ENCODE measurements at places on chromosomes 12 and 14.
A peak's percentile ranks its signal among the peaks of the same experiment; 100 is the strongest.

GRCh38 chr12:67649570-67650387 lies 1.2 kb downstream of the DYRK2 start:
- DNase-seq: no peak

DNA sequence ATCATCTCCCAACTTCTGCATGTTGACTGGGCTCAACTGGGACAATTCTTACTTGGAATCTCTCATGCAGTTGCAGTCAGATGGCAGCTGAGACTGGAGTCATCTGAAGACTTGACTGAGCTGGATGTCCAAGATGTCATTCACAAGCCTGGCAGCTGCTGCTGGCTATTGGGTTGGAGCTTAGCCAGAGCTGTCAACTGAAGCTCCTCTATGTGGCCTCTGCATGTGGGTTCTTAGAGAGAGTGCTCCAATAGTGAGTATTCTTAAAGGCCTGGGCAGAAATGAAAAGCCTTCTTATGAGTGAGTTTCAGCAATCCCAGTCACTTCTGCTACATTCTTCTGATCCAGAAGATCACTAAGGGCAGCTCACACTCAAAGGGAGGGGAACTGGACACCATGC lies 440.9 kb downstream of the LRIG3 start:
- DNase-seq: no peak

- no peak for DNase-seq
These were observed 25.0 kb downstream of the IFT81 start for GRCh38 chr12:110149086-110149660.

GRCh38 chr14:32078023-32078857 lies 1.1 kb downstream of the ARHGAP5 start:
- peak; percentile 30 for DNase-seq

- DNase-seq: no peak
These were observed 539.3 kb upstream of the TBX3 start for GRCh38 chr12:115223322-115223721.

- no peak for DNase-seq
These were observed 498.0 kb downstream of the FLRT2 start for GRCh38 chr14:86027990-86028389.

- no peak for DNase-seq
These were observed 12.5 kb upstream of the TNFAIP2 start for GRCh38 chr14:103110681-103111231.

GRCh38 chr12:54725233-54725843 lies 77.2 kb upstream of the DCD start:
- DNase-seq: peak; percentile 0

DNA sequence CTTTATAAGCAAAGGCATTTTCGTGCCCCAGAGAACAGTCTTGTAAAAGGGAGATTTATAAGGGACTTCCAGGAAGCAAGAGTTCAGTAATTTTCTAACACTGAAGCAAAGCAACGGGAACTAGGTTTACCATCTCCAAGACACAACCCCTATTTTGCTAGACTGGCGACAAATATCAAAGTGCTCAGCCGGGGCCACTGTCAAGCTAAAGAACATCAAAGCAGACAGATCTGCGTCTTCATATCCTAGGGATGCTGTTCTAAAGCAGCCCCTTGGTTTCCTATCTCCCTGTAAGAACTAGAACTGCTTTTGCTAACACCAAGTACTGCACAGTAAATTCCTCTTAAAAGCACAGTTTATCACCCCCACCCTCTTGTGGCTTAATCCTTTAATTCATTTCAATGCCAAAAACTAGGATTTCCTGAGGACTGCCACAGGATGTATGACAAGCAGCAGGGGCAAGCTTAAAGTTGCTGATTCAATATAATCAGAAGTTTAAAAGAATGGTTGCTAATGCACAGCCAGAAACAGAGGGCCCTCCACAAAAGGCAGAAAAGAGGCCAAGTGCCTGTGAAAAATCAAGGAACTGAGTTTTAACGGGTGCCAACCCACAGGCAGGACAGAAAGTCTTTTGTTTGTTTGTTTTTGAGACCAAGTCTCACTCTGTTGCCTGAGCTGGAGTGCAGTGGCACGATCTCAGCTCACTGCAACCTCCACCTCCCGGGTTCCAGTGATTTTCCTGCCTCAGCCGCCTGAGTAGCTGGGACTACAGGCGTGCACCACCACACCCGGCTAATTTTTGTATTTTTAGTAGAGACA lies 44.0 kb upstream of the ISM2 start:
- DNase-seq: no peak

GRCh38 chr12:46387670-46388069 lies 15.1 kb upstream of the SLC38A2 start:
- no peak for DNase-seq

DNA sequence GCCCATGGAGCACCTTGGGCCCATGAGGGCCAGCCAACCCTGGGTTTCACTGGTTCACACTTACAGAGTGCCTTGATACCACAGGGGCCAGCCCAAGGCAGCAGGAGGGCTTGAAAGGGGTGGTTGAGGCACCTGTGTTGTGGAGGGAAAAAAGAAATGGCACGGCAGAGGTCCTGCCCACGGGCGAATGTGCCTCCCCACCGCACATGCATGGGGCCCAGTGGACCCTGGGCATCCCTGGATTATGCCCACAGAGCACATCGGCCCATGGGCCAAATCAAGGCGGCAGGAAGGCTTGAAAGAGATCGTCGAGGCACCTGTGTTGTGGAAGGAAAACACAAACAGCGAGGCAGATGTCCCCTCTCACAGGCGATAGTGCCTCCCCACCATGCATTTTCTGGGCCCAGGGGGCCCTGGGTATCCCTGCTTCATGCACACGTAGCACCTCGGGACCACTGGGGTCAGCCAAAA lies 378.1 kb downstream of the ALG10 start:
- DNase-seq: no peak

- no peak for DNase-seq
These were observed 17.8 kb downstream of the SLC8A3 start for GRCh38 chr14:70170976-70171375.

GRCh38 chr14:81178063-81178462 lies 42.7 kb downstream of the GTF2A1 start:
- DNase-seq: no peak

DNA sequence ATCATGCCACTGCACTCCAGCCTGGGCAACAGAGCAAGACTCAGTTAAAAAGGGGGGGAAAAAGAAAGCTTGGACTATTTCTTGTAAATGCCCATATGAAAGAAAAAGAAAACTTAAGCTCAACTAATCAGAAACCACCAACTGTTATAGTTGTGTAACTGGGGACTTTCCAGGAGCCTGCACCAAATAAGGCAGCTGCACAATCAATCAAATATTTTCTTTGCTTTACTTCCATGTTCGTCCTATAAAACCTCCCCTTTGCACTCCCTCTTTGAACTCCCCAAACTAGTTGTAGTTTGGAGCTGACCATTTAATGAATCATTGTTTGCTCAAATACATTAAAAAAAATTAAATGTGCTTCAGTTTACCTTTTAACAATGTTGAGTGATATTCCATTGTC lies 54.9 kb downstream of the OTOGL start:
- DNase-seq: no peak

- no peak for DNase-seq
These were observed 218.4 kb upstream of the C14orf180 start for GRCh38 chr14:104361101-104361591.

- DNase-seq: no peak
These were observed 24.0 kb upstream of the EVL start for GRCh38 chr14:100041271-100041670.

- no peak for DNase-seq
These were observed 40.8 kb downstream of the TGFB3 start for GRCh38 chr14:75941030-75941429.

DNA sequence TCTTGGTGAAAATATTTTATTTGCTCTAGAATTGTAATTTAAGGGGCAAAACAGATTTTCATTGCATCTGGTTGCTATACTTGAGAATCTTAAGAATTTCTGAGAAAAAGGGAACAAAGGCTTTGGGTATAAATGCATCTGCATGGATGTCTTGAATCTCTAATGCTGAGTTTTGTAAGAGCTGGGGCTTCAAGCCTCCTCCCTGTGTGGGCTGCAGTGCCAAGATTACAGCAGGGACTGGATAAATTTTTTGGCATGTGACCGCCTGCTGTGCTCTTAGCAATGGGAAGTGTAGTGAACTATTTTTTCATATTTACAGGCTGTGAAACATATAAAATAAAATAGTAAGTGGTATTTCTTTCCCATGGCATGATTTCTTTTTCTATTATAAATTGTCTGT lies 70.0 kb downstream of the SLC38A6 start:
- DNase-seq: no peak

DNA sequence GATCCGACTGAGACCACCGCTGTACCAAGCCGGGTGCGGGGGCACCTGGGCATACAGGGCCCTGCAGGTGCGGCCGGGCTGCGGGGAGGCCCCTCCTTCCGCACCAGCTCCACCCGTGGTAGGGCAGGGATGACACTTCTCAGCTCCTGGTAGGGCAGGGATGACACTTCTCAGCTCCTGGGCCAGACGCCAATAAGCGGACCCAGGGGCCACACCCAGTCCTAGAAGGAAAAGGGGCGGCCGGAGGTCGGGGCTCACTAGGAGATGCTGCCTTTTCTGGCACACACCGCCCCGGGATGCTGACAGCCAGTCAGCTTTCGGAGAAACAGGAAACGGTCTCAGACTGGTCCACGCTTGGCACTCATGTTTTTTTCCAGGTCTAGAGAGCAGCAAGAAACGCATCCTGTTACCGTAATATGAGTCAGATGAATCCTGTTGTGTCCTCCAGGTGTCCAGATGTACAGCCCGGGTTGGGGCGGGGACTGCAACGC lies 34.8 kb downstream of the NFKBIA start:
- DNase-seq: no peak
